Activated T-helper 1 cell treated with anti-CD3 and anti-CD28 coated beads, Interleukin-2, amount 50 U/mL, for 16 hours (primary cell): ENCODE measurements at places on chromosomes 1 and 21.

- no peak for DNase-seq
Observed at GRCh38 chr1:39539252-39539790, 37.3 kb downstream of the PABPC4 start.

GRCh38 chr21:33196941-33197374, 32.8 kb upstream of the IFNAR2 start:
- peak; percentile 15 for DNase-seq

DNA sequence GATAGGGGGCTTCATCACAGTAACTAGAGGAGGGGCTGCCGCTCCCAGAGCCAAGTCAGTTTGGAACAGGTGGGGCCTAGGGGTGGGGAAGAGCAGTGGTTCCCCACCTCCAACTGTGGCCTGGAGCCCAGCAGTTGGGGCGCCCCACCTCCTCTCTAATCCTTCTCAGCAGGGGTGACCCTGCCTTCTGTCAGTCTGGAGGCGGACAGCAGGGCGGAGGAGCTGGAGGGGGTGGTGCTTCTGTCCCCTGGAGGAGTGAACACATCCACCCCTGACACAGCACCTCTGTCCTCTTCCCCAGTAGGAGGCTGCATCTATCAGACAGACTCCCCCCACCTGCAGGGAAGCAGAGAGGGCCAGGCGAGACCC, 73.8 kb downstream of the MRPL37 start:
- no peak for DNase-seq

DNA sequence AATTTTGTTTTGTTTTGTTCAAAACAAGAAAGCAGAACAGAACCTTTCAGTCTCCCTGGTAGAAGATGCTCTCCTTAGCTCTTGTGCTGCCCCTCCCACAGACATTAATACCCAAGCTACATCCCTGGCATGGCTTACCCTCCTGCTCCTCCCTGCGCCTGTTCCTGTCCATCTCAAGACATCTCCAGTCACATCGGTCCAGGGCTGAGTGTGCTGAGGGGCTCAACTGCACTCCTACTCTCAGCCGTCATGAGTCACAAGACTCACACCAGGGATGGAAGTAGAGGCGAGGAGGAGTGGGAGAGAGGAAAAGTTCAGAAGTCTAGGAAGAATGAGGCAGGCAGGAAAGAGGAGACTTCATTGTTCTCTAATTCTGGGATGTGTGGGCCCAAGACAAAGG, 9.2 kb upstream of the TACSTD2 start:
- DNase-seq = no peak
